ENCODE measurements at places on chromosomes 1 and 21. TPM values are rescaled to one million over a fixed set of nuclear protein-coding genes. Genes with fewer than 3 reads are reported as not detected.

The FAM177B gene
- total RNA-seq, result 1.0 TPM

GRCh38 chr1:41380979-41381691, 19.9 kb downstream of the FOXO6 start:
- no peak for DNase-seq

DNA sequence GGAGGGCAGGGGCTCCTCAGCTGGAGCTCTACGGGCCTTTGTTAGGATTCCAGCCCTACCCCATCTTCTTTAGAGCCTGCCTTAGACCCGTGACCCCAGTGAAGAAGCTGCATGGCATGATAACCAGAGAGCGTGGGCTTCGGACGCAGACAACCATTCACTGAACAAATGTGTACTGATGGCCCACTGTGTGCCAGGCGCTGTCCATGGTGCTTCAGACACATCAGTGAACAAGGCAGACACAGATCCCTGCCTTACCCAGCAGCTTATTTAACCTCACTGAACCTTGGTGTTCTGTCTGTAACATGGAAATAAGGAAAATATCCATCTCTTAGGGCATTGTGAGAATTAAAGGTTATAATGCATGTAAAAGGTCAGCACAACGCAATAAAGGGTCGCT, 9.5 kb downstream of the CHIT1 start:
- DNase-seq, result no peak

- no peak for DNase-seq
These were observed 41.9 kb downstream of the MPZL1 start for GRCh38 chr1:167763525-167764220.

The C1QTNF12 gene
- 1.3 TPM for total RNA-seq

- DNase-seq, result no peak
These were observed 10.6 kb downstream of the PDE9A start for GRCh38 chr21:42663860-42664535.

DNA sequence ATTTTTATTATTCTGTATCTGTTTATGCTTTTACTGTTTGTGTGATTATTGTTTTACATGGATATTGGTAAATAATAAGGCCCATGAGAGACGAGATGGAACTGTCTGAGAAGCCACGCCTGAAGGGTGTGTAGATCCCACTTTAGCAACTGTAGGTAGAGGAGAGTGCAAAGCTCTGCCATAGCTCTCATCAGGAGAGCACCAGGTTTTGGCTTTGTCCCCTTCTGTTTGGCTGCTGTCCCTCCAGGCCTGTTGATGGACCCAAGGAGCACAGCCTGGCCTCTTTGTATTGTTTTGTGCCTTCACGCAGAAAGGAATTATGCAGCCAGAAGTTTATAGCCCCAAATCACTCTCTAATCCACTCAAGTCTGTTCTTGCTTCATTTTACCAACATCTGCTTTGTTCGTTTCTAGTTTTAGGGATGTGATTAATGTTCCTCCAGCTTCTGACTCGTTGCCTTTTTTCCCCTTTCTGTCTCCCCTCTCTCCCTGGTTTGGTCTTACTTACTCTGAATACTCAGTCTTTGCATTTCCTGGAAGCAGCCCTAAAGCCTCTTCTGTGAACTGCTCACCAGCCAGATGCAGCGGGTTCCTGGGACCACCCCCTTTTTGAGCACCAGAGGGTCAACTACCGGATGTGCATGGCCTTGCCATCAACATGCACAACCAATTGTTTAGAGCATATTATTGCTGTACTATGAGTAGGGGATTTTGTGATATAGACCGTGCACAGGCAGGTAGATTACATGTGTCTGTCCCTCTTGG, 127.3 kb downstream of the HHAT start:
- no peak for DNase-seq

The KDM1A gene
- total RNA-seq, result 51.6 TPM

The TSPEAR gene
- total RNA-seq, result not detected

The VPS26C gene
- 55.8 TPM for total RNA-seq

- DNase-seq, result no peak
These were observed 31.1 kb upstream of the IGSF5 start for GRCh38 chr21:39713905-39714304.

- DNase-seq, result no peak
These were observed 28.0 kb downstream of the TMEM51 start for GRCh38 chr1:15181564-15181963.

- DNase-seq, result no peak
These were observed 1.6 kb downstream of the CACNA1S start for GRCh38 chr1:201110616-201111015.

The NCAM2 gene
- total RNA-seq, result 15.1 TPM

DNA sequence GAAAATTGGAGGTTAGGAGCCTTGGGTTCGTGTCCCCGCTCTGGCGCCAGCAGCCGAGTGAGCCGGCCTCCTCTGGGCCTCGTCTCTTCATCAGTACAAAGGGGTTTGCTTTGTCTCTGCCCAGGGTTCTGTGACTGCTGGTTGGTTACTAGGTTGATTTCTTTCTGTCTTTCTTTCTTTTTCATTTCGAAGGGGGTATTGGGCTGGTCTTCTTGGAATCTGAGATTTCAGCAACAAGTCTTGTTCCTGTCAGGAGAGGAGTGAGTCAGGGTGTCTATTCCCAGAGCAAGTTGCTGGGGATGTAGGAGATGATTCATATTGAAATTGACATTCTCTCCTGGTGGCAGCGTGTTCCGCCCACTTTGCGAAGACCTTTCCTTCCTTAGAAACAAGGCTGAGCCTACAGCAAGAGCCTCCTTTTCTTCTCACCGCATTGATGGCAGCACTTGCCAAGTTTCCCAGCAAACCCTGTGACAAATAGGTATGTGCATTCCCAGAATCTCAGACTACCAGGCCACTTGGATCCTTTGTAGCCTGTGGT, 79.2 kb downstream of the MAN1C1 start:
- DNase-seq, result peak; percentile 51

All from tibial nerve (tissue), 4 donors.